ENCODE measurements at places on chromosomes 5 and 9. TPM values are rescaled to one million over a fixed set of nuclear protein-coding genes. Genes with fewer than 3 reads are reported as not detected.

- no peak for DNase-seq
Measured at GRCh38 chr5:69493396-69494133, 975 bp downstream of the OCLN start.

DNA sequence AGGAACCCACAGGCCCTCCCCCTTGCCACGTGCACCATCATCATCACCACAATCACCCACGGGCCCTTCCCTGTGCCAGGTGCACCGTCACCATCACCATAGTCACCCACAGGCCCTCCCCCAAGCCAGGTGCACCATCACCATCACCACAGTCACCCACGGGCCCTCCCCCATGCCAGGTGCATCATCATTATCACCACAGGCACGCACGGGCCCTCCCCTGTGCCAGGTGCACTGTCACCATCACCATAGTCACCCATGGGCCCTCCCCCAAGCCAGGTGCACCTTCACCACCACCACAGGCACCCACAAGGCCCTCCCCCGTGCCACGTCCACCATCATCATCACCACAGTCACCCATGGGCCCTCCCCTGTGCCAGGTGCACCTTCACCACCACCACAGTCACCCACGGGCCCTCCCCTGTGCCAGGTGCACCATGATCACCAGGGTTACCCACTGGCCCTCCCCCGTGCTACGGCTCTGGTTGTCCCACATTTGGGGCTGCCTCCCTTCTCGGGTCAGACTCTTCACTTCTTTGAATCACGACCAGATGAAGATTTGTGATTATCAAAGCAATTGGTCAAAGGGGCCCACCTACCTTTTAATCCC, 69.1 kb upstream of the OLFM1 start:
- no peak for DNase-seq

Gene AQP7
- 137 TPM for total RNA-seq

GRCh38 chr9:14398473-14398872, 84.5 kb upstream of the NFIB start:
- no peak for DNase-seq

DNA sequence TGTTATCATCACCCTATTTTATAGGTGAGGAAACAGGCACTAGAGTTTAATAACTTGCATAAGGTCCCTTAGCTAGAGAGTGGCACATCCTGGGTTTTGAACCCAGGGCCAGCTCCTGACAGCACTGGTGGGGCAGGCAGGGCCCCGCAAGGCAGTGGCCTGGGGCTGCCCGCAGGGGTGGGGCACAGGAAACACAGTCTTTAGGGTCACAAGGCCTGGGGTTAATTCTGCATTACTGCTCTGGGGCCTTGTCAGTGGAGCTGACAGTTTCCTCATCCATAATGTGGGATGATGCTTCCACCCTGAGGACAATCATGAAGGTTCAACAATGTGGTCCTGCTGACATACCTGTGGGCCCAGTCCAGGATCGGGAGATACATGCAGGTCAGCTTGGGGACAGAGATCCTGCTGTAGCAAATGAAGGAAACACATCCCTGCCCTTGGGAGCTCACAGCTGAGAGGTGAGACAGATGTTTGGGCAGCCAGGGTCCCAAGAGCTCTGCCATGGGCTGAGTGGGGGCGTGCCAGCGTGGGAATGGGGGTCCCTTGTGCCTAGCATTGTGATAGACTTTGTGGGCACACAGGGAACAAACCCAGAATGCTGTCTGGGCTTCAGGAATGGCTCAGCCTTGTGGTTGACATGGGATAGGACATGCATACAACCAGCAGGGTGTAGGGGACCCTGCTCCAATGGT, 14.7 kb downstream of the FGF18 start:
- no peak for DNase-seq
